ENCODE measurements at places on chromosomes 7 and 10.

- DNase-seq: no peak
Measured at GRCh38 chr7:101608772-101609713, 20.1 kb downstream of the MYL10 start.

DNA sequence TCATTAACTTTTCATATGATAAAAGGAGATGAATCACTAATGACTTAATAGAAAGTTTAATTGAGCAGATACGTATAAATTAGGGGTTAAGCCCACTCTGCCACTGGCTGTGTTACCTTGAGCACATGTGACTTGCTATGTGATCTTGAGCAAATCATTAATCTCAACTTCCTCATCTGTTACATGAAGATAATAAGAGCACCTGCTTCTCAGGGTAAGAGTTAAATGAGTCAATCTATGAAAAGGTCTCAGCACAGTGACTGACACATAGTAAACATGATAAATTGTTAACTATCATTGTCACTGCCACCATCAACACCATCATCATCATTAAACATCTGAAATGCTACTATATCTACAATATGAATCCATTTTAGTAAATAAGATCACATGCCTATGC lies 110.8 kb downstream of the TPK1 start:
- no peak for DNase-seq

- no peak for DNase-seq
Measured at GRCh38 chr10:43254199-43254730, 12.6 kb downstream of the RASGEF1A start.

- DNase-seq: no peak
Measured at GRCh38 chr7:75963381-75963995, 30.9 kb downstream of the TMEM120A start.

- DNase-seq: no peak
Measured at GRCh38 chr10:105656856-105657255, 1015.8 kb downstream of the SORCS3 start.

GRCh38 chr10:113222207-113222606 lies 272.2 kb downstream of the TCF7L2 start:
- DNase-seq: no peak

GRCh38 chr7:127850195-127850594 lies 181.0 kb downstream of the LRRC4 start:
- no peak for DNase-seq
